ENCODE measurements at places on chromosomes 2 and 18. TPM values are rescaled to one million over a fixed set of nuclear protein-coding genes. Genes with fewer than 3 reads are reported as not detected.

The CACNB4 gene
- 9.6 TPM for total RNA-seq

The DNAJC5G gene
- total RNA-seq = not detected

The FOXI3 gene
- not detected for total RNA-seq

The LCLAT1 gene
- total RNA-seq = 11.6 TPM

Measured in esophagus mucosa (tissue), 1 donor.